ENCODE measurements at places on chromosomes 5 and 9.

DNA sequence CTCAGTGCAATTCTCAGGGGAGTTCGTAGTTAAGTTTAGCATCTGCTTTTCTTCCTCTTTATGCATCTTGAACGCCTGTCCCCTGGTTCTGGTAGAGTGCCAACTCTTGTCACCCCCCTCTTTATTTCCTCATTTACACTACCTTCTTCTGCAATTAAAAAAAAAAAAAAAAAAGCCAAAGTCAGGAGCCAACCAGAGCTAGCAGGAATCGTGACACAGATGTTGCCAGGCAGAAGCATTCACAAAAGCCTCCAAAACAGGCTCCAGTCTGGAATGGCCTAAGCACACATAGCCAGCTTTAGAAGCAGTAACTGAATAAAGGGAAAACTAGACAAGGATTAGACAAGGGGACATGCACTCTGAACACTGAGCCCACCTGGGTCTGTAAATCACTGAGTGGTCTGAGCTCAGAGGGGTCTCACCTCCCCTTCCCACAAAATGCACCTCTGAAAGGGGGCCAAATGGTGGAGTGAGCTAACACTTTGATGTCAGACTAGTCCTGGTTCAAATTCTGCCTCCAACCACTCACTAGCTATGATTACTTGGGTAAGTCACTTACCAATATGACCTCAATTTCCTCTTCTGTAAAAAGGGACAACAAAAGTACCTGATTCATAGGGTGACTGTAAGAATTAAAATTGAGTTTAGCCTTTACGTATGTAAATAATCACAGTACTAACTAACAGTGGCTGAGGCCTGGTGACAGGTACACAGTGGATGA is 2.0 kb downstream of the CD74 start:
- peak; percentile 22 for DNase-seq

DNA sequence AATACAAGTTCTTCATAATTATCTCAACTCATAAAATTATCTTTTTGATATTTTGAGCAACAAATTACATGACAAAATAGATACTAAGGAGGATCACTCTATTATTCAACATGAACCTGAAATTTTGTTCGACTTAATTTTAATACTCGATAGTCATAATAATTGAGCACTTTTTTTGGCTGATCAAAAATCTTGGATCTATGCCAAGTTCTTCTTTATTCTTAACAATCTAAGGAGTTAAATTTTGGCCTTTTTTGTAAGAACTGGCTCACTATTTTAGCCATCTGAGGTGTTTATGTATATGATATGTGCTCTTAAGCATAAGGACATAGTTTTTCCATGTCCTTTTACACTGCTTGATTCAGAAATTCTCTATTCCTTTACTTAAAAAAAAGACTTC is 996.1 kb upstream of the COX7C start:
- no peak for DNase-seq

DNA sequence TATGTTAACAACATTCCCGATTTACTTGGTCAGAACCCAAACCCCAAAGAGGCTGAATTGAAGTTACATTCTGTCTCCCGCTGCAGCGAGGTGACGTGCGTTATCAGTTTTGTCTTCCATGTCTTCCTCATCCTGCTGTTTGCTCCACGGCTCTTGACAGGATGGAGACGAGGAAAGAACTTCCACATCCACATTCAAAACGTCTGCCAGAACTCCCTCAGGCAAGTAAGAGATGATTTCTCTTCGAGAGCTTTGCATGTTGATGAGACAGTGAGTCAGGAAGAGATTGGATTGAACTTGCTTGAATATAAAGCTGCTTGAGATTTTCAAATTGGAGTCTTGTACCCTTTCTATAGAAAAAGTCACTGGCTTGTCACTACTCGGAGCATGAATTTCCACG is 242.6 kb downstream of the AUH start:
- DNase-seq: no peak

GRCh38 chr9:106035806-106036205 is 341.5 kb downstream of the TMEM38B start:
- no peak for DNase-seq

DNA sequence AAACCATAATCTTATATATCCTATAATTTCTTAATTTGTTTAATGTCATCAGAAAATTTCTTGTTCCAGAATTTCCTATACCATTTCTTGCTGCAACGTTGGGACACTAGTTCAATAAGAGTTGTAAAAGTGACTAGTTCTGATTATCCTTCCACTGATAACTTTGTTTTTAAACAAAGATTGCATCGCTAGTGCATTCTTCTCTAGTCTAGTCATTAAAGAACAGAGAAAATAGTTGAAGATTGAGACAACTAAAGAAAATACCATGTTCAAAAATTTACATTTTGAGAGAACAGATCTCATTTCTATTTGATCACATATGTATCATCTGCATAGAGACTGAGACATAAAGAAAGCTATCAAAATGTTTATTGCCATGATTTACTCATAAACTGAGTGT is 1888.2 kb downstream of the EFNA5 start:
- no peak for DNase-seq

DNA sequence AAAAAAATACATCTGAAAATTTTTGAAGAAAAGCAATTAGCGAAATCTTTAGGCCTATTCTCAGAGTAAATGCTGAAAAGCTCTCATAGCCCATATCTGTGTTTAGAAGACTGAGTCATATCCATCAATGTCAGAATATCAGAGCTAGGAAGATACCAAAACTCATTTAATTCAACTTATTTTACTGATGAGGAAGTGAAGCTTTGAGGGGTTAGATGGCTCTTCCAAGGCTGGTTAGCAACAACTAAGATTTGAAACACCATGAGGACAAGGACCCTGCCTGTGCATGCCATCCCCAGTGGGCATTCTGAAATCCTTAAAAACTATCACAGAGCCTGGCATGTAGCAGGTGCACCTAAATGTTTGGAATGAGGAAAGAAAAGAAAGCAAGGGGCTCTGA is 2.5 kb downstream of the FREM1 start:
- DNase-seq: no peak

DNA sequence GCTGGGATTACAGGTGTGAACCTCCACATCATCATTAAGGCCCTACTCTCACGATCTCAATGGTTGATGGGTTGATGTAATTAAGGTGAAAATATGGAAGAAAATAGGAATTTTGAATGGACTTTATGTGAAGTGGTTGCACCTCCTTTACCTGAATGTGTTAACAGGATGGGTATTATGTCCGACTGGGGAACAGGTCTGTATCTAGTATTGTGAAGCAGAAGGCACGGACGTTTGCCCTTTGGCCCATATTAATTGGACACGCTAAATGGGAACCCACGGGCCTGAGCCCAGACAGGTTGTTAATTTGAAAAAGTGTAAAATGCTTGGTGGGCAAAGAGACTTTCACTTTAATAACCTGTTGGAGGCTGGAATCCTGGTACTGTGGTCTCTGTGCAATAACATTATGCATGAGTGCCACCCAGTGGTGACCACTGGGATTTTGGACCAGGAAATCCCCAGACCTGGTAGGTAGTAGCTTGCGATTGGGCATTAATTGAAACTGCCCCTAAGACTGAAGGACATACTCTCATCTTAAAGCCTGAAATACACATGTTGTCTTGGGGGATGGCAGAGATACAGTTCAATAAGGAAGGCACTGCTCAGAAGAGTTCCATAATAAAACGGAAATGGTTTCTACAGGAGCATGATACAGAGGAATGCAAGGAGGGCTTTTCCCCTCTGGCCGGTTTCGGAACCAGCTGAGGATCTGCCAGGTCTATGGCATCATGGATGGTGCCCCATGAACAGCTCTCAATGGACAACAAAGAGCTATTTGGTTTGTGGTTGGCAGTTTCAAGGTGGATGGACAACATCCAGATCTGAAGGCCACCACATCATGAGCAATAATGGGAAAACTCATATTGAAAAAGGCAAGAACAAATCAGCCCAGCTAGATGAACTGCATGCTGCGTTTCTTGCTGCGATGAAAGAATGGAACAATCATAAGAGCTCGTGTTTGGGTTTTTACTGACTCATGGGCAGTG is 26.2 kb upstream of the BICD2 start:
- DNase-seq: peak; percentile 79

DNA sequence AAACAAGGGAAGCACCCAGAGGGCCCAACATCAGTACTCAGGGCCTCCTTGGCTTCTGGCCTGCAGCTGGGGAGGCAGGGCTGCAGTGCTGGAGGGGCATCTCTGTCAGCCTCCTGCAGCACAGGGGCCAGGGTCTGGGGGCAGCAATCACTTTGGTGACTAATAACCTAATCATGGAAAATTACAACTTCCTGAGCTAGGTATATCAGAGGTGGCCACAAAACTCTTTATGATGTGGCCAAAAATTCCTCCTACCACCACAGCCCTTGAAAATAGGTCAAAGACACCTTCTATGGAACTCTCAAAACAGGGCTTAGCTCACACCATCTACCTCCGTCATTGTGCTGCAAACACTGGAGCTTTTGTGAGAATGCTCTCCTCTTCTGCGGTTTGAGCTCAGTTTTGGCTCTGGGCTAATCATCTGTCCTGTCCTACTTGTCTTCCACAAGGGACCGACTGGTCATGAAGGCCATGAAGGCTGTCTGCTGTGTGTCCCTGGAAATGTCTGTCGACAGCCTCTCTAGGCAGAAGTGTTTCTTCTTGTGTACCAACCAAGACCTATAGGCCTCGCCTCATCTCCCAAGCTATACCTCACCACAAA is 28.6 kb downstream of the CSF2 start:
- no peak for DNase-seq

DNA sequence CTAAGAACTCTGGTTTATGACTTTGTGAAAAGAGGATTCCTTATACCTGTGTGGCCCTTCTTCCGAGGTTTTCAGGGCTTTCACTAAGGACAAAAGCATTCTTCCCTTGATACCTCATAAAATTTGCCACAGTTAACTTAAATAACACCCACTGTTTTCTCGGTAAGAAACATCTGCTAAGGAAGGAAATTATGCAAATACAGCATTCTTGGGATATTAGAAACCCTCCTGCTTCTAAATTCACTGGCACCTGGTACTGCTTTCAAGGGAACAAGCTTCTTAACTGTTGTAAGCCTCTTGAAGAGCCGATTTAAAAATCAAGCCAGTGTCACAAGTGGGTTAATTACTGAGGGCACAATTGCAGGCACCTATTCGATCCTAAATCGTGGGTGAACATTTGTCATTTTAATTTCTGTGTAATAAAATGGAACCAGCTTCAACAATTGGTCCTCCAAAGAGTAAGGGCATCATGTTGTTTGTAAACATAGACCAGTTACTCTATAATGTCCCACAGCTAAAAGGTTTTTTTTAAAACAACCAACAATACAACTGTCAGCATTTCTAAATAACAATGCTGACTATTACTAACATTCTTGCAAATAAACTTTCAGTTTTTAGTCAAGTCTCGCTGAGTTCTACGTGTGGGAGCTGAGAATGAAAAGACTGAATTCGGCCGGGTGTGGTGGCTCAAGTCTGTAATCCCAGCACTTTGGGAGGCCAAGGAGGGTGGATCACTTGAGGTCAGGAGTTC is 26.6 kb downstream of the AK3 start:
- no peak for DNase-seq

DNA sequence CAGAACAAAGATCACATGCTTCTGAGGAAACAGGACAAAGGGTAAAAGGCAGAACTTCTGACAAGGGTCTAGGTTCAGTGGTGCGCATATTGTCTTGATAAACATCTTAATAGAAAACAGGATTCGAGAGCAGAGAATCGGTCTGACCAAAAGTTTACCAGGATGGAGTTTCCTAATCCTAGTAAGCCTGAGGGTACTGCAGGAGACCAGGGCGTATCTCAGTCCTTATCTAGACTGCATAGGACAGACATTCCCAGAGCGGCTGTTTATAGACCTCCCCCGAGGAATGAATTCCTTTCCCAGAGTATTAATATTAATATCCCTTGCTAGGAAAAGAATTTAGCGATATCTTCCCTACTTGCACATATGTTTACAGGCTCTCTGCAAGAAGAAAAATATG is 32.4 kb upstream of the TNFSF8 start:
- no peak for DNase-seq
